ENCODE measurements at places on chromosomes 6 and 20.
A peak's percentile ranks its signal among the peaks of the same experiment; 100 is the strongest.

- no peak for DNase-seq
Measured at GRCh38 chr6:604579-604978, 52.3 kb downstream of the HUS1B start.

- DNase-seq = no peak
Measured at GRCh38 chr6:113936093-113936934, 34.6 kb downstream of the HDAC2 start.

DNA sequence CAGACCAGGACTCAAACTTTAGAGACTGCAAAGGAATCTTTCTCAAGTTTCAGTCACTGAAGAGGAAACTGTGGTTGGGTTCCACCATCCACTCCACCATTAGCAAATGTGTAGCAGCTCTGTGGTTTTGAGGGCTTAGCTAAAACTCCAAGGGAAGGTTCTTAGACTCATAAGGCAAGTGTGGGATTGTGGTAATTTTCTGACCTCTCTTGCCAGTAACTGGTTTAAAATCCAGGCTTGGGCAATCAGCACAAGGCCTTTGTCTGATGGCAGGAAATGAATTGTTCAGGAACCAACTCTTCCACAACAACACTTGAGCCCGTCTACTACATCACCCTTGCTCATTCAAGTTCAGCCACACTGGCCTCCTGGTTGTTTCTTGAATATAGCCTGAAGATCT is 68.6 kb upstream of the FBXL4 start:
- DNase-seq = no peak

DNA sequence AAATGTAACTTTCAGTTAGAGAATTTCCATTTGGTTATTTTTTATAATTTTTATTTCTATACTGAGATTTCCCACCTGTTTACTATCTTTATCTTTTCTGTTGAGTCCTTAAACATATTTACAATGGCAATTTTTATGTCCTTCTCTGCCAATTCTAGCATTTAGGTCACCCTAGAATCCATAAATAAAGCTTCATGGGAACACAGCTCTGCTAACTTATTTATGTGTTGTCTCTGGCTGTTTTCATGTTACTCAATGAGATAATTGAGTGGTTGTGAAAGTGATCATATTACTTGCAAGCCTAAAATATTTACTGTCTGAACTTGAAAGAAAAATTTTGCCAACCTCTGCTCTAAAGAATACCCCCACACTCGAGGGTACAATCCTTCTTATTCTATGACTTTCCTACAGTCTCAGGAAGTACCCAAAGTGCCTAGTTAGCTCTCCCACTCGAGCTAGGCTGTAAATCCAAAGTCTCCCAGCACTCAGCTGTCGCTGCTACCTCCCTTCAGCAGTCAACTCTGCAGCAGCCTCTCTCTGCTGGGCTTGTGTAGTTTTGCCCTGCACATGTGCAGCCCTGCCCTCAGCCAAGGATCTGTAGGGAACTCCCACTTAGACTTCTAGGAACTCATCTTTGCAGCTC is 53.5 kb upstream of the GCLC start:
- DNase-seq = no peak

GRCh38 chr6:473768-474452 is 82.4 kb downstream of the IRF4 start:
- no peak for DNase-seq

- DNase-seq = no peak
Measured at GRCh38 chr6:18138906-18139305, 16.0 kb downstream of the TPMT start.

- DNase-seq = no peak
Measured at GRCh38 chr20:7695635-7696034, 244.6 kb downstream of the HAO1 start.

- DNase-seq = no peak
Measured at GRCh38 chr20:49399329-49399728, 83.1 kb downstream of the KCNB1 start.

- DNase-seq = no peak
Measured at GRCh38 chr6:109458774-109459531, 3.4 kb upstream of the MICAL1 start.

DNA sequence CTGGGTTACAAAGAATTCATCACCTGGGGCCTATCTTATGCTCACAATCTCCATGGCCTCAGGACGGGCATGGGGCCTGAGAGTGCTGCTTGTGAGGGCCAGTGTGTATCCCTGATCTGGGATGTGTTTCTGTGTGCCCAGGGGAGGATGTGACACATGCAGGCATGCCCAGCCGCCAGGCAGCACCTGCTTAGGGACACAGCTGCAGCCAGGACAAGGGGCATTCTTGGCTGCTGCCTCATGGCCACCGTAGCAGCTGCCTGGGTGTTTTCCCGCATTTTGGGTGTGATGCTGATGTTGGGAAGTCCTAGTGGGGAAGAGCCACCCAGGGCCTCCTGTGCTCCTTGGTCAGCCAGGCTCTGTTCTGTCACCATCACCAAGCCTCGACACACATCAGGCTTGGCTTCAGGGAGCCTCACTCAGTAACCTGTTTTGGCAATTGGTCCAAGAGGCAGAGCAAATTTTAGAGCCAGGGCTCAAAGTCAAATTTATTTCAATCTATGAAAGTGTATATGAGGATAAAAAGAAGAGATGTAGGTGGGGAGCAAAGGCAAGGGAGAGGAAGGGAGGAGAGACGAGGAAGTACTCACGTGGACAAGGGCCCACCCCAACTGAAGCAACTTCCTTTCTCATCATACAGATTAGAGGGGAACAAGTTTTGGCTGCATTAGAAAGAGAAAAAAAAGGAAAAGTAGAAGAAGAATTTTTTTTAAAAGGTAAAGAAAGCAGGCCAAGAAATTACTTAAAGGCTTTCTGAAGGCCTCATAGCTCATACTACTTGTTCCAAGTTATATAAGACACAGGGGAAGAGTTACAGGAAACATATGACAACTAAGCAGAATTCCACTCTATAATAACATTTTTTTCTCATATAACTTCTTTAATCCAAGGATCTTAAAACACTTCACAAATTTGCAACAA is 269.9 kb upstream of the SUPT3H start:
- no peak for DNase-seq

GRCh38 chr20:7180256-7181045 is 413.0 kb downstream of the BMP2 start:
- no peak for DNase-seq

DNA sequence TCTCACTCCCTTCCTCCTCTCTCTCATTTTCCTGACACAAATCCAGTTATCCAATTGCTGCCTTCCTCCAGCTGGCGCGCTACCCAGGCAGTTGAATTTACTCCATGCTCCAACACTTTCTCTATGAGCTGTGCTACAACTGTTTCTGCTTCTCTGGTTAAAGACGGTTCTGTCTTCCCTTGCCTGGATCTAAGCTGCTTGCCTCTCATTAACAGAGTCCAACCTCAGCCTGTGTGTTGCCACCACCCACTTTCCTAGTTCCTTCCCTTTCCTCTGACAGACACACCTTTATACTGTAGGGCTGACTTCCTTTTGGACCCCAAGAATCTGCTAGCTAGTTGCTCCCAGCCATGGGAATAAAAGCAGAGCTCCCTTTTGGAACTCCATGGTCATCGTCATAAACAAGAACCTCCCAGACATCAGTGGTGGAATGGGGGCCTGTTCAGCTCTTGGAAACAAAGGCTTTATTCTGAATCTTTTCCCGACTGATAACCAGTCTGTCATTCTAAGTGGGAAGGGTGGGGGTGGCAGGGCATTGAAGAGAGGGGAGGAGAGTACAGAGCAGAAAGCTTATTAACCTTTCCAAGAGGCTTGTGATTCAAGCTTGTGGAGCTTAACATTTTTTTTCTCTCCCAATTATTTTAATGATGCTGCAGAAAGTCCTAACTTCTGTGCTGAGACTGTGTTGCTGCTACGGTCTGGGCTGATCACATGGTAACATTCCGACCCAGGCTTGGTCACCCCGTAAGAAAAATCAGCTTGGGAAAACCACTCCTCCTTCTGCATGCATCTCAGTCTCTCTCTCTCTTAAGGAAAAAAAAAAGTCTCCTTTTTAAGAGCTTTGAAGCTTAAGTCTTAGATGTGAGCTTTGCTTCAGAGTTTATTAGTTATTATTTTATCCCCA is 31.3 kb upstream of the BMP2 start:
- DNase-seq = no peak

- DNase-seq = no peak
Measured at GRCh38 chr6:167247814-167248595, 43.1 kb upstream of the UNC93A start.

DNA sequence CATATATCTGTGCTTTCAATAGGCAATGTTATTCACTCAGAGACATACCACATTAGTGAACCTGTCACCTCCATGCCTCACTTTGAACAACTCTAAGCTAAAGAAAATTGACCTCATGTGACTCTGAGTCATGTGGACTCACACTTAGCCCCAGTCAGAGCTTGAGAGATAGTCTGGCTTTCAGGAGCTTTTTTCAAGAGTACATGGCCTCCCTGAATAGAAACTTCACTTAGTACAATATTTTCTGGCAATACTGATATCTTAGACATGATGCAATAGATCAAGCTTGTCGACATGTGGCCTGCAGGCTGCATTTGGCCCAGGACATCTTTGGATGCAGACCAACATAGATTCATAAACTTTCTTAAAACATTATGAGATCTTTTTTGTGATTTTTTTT is 8.5 kb downstream of the SPTLC3 start:
- DNase-seq = no peak

GRCh38 chr20:60897976-60898375 is 354.1 kb upstream of the CDH4 start:
- no peak for DNase-seq

- DNase-seq = peak; percentile 80
Measured at GRCh38 chr20:18137412-18138265, at the start of the genes KAT14 and PET117. TSS of gene KAT14 (plus strand) at chr20:18137863. CDS start at chr20:18142661, 4,798 bp downstream. TSS of gene PET117 (plus strand) at chr20:18137863. CDS start at chr20:18137956, 93 bp downstream.

- no peak for DNase-seq
Measured at GRCh38 chr6:145036236-145036635, 699.1 kb downstream of the EPM2A start.

GRCh38 chr6:132750455-132751248 is 7.1 kb downstream of the VNN2 start:
- no peak for DNase-seq

GRCh38 chr6:14734052-14734415 is 511.8 kb upstream of the JARID2 start:
- DNase-seq = no peak

DNA sequence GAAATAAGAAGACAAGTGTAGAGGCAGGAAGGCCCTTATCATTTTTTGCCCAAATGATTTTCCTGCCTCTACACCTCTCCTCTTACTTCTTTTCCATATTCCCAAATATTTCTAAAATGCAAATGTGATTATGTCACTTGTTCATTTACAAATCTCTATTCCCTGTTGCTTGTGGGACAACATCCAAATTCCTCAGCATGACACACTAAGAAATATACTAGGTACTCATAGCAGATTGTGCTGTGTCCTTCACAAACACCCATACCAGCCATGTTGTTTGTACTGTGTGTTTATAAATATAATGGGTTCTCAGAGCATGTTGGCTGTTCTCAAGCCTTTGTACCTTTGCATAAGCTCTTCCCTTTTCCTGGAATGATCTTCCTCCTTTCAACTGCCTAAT is 17.7 kb upstream of the FYN start:
- DNase-seq = no peak

DNA sequence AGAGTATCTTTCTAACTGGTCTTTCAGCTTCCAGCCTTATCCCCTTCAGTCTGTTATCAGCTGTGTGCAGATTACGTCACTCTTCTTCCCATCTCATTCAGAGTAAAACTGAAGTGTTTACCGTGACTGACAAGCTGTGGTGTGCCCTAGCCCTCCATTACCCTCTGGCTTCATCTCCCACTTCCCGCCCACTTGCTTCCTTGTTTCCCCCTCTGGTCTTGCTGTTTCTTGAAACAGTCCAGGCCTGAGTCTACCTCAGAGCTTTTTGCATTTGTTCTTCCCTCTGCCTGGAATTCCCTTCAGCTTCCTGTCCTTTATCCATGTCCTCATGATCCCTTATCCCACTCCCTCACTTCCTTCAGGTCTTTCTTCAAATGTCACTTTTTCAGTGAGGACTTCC is 66.9 kb downstream of the CARMIL1 start:
- no peak for DNase-seq

- DNase-seq = no peak
Measured at GRCh38 chr20:35515949-35516645, 13.4 kb downstream of the C20orf173 start.

DNA sequence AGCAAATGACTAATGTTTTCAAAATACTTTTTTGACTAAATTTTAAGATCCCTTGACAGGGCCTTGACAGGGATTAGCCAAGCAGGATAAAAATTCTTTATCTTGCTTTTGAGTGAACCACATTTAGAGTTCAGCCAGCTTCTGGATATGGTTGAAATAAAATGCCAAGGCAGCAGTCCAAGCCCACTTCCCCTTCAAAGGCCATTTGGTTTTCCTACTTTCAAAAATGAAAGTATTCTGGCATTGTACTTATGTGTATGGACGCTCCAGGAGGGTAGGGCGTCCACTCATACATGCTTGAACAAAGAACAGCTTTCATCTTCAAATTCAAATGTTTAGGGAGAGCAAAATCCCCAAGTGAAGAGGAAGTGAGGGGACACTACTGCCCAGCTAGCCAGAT is 82.3 kb upstream of the BCLAF1 start:
- DNase-seq = no peak

GRCh38 chr20:63011798-63012197 is 5.0 kb upstream of the BHLHE23 start:
- DNase-seq = no peak

GRCh38 chr6:107894809-107895396 is 63.1 kb downstream of the SEC63 start:
- DNase-seq = no peak

GRCh38 chr6:6512711-6513110 is 75.8 kb upstream of the LY86 start:
- DNase-seq = no peak

DNA sequence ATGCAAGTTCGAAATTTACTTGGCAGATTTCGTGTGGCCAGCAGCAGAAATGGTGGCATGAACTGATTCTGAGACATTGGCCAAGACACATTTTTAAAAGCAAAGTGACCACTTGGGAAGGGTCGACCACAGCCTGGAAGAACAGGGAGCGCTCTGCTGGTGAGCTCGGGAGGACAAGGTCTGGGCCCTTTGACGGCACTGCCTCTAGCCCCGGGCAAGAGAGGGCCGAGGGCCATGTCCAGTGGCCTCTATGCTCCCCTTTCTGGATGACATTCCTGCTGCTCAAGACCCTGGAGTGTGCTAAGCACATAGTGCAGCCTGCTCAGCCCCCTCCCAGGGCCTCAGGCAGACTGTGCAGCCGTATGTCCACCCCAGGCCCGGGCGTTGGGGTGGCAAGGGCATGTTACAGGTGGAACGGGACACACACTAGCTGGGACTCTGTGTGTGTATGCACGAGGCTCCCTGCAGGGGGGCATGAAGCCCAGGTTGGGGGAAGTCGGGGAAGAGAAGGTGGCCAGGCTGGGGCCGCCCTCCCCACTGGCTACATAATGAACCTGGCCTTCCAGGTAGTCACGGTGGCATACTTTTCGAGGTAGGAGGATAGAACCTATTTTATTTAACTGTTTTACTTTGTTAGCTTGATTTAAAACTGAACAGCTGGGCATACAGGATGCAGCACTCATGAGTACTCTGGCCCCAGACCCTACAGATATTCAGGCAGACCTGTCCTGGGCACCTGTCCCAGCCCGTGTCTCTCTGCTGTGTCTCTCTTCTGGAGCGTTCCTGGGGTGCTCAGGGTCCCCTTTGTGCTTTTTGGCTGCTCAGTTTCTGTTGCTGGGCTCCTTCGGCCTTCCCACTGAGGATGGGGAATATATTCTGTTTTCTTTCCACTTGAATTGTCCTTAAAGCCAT is 6.4 kb downstream of the SYNJ2 start:
- no peak for DNase-seq
